Activated CD4-positive, CD25-positive, alpha-beta regulatory T cell treated with anti-CD3 and anti-CD28 coated beads, Interleukin-2, amount 50 U/mL, for 24 hours (primary cell): ENCODE measurements at places on chromosomes 7 and 10.

DNA sequence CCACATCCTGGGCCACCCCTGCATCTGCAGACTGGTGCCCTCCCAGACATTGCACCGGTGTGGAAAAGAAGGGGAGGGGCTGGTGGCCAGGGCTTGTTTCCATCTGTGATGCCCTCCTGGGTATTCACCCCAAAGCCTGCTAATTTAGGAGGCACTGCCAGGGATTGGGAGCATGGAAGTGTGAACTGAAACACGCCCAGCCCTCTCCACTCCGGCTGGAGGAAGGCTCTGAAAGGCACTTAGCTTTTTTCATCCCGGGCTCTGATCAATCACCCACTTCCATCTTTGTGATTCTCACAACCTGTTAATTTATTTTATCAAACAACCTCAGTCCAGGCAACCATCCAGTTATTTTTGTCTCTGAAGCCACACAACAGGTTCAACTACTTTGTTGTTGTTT lies 20.9 kb upstream of the CPXM2 start:
- no peak for ATAC-seq

- ATAC-seq, result no peak
Measured at GRCh38 chr7:122556873-122557542, 141.9 kb downstream of the RNF133 start.

- no peak for ATAC-seq
Measured at GRCh38 chr10:55495555-55495954, 694.5 kb upstream of the PCDH15 start.

DNA sequence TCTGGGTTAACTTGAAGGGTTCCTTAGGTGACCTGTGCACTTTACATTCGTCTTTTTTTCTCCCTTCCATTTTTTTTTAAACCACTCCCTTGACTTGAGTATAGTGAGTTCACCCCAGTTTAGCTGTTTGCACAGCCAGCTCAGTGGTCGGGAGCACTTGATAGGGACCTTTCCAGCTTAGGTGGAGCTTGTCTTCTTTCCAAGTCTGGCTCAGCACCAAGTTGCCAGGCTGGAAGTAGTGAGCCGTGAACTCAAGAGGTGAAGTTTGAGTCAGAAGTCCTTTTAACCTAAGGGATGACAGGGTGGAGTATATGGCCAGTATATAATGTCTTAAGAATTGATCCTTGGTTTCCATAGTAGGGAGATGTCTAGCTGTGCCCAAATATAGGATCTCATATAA lies 7.2 kb downstream of the DNAH11 start:
- ATAC-seq, result no peak

- no peak for ATAC-seq
Measured at GRCh38 chr10:31782701-31783100, 145.9 kb downstream of the ARHGAP12 start.

DNA sequence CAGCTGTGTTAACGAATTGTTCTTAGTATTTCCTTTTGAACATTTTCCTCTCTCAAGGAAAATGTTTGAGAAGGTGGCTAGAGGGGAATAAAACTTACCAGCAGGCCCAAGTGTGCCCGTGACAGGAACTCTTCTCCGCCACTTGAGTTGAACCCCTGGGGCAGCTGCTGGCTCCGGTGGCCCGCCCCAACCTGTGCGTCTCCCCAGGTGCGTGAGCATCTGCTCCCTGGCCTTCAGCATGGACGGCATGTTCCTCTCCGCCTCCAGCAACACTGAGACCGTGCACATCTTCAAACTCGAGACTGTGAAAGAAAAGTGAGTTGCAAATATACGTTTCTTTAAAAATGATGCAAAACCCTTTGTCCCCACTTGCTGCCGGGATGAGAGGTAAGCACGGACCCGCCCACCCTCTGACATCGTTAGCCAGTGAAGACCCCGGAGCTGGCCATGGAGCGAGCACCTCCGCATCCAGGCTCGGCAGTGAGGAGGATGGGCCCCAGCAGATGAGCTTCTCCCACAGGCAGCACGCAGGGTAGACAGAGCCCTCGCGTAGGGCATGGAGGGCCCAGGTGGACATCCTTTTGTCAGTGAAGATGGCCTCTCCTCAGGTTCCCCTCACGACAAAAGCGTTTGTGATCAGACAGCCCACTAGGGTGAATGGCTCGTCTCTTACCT lies 35.7 kb downstream of the WIPI2 start:
- no peak for ATAC-seq

DNA sequence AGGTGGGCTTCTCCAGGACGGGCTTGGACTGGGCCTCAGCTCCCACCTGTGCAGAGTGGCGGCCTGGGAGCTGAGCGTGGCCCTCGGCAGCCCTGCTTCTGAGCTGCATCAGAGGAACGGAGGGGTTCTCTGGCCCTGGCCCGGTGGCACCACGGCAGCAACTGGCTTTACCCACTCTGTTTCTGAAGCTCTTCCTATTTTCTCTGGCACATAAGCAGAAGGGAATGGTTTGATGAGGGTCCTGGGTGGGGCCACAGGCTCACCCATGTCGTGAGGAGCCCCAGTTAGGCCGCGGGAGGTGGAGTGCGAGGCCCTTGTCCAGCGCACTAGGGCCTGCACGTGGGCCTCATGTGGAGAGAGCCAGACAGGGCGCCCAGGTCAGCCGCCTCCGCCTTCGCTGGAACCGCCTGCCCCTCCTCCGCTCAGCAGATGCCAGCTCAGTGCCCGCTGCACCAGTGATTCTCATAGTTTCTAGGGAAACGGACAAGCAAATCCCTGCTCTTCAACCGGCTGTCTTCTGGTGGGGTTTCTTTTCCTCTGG lies 284.0 kb downstream of the CELF2 start:
- no peak for ATAC-seq

DNA sequence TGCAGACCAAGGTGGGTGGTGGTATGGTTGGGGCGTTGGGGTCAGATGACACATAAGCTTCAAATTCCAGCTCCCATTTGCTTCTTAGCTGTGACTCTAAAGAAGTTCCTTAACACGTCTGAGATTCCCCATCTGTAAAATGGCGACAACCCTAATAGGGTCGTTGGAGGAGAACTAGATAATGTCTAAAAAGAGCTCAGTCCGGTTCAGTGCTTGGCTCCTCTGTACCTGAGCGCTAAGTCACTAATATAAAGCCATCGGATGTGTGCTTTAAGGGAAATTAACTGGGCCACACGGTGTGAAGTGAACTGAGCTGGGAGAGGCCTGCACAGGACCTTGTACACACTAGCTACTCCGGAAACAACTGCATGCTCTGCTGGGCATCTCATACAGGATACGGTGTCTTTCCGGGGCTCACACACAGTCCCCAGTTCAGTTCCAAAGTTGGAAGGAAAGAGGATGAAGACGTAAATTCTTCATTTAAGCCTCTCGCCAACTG lies 476 bp upstream of the ZFYVE27 start:
- peak; percentile 19 for ATAC-seq

DNA sequence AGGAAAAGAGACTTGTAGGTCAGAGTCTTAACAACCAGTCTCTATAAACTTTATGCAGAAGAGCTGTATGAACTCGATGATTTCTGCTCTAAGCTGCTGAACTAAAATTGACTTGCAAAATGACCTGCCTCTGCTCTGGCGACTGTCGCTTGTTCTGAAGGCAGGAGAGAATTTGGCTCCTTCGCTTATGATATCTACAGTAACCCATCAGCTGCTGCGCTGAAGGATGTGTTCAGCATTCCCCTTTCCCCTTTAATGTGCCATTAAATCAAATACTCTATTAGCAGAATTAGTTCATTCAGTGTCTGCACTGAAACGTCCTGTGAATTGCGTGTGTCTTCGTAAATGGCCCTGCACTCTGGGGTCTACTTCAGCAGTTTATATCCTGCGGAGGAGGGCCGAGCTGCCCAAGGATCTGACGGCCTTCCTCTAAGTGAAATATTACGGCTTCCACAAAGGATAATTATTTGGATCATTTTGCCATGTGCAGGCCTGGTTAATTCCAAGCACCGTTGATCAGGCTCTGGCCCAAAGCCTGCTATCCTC lies 254.9 kb downstream of the SNX10 start:
- no peak for ATAC-seq

GRCh38 chr10:97868134-97868685 lies 18.6 kb downstream of the GOLGA7B start:
- ATAC-seq, result no peak

- ATAC-seq, result no peak
Measured at GRCh38 chr7:15167912-15168311, 265.4 kb upstream of the DGKB start.

DNA sequence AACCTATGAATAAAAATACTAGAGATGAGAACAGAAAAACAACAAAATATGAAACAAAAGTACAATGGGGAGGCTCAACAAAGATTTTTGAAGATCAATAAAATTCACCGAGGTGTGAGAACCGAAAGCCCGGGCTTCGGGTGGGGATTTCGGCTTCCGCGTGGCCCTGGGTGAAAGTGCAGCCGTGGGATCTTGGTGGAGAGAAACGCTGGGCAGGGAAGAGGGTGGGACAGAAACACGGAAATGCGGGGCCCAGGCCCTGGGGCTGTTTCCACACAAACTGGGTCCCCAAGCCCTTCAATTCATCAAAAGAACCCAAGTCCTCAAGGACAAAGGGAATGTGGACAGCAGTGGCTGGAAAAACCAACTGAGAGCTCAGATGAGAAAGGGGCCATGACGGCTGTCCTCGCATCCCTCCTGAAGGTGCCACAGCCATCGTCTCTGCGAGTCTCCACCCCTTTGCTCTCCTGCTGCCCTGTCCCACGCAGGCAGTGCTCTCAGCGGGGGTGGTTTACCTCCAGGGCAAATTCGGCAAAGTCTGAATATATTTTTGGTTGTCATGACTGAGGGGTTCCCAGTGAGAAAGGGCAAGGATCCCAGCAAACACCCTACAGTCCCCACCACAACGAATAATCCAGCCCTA lies 19.7 kb downstream of the FOXL3 start:
- no peak for ATAC-seq

DNA sequence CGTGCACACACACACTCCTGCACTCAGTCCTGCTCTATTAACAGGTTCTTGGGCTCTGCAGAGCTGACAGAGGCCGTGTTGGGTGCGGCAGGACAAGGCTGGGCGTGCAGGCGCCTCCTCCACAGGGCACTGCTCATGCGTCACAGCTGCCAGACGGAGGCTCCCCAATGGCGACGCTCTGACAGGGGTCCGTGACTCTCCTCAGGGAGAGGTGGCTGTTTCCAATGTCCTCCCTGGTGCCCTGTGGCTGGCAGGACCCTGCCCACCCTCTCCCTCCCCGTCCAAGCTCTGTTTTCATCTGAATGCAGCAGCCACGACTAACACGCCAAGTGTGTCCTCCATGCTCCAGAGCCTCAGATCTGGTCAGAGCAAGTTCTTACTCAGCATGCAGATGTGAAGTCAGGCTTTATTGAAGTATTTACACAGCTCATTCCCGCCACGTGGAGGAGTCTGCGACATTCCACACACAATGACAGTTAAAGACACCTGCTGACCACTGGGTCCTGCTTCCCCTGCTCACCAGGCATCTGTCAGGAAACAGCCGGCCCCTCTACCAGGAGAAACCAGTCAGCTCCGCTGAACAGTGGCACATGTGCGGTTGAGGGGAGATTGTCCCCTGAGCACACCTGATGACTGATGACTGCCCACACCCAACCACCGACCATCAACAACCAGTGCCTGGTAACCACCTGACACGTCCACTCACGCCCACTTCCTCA lies 116.7 kb downstream of the VIPR2 start:
- ATAC-seq, result no peak

- no peak for ATAC-seq
Measured at GRCh38 chr7:56091591-56091990, 1.2 kb downstream of the PHKG1 start.

GRCh38 chr7:47452715-47453092 lies 129.2 kb downstream of the TNS3 start:
- no peak for ATAC-seq

- ATAC-seq, result no peak
Measured at GRCh38 chr10:32153931-32154330, 97.7 kb upstream of the KIF5B start.

GRCh38 chr7:40003597-40003996 lies 53.5 kb downstream of the CDK13 start:
- no peak for ATAC-seq

GRCh38 chr7:158369866-158370265 lies 217.8 kb downstream of the PTPRN2 start:
- ATAC-seq, result no peak

GRCh38 chr7:26467104-26467503 lies 175.4 kb downstream of the SNX10 start:
- no peak for ATAC-seq

GRCh38 chr10:103839519-103839871 lies 15.9 kb downstream of the SH3PXD2A start:
- ATAC-seq, result no peak
